ENCODE measurements at places on chromosomes 1 and 21.

DNA sequence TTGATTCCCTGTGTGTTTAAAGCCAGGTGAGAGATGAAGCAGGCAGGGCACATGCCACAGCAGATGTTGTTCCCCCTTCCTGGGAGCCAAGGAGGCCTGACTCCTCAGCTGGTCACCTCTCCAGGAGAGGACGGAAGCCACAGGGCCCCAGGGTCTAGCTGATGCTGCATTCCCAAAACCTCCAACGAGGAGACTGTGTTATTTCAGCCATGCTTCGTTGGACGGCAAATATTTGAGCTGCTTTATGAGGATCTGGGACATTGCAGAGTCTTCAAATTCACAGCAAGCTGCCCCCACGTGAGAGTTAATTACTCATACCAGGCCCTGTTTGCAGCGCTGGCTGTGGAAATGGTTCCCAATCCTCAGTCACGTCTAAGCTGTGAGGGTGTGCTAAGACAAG lies 85.3 kb downstream of the CDC7 start:
- DNase-seq: no peak

DNA sequence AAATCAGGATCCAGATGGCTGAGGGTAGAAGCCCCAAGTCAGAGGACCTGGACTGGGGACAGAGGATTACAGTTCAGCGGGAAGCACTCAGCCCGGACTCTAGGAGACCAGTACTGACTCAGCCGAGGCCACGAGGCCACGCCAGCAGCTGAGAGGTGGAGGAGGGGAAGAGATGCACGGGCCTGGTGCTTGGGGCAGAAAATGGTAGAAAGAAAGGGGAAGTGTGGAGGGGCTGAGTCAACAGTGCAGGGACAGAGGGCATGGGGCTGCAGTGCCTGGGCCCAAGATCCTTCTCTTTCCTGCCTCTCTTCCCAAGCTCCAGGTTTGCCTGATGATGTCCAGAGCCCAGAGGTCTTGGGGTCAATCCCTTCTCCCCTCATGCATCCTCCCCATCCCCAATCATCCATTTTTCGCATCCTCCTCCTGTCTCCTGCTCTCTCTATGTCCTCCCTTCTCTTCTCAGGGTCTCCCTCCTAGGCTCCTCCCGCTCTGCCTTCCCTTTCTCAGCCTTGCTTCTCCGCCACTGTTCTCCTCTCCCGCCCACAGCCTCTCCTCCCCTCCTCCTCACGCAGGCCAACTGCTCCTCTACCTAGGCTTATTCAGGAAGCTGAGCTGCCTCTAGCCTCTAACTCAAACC lies 7.7 kb downstream of the ARHGEF2 start:
- DNase-seq: peak; percentile 96

GRCh38 chr1:85449356-85449755 lies 15.6 kb downstream of the DDAH1 start:
- no peak for DNase-seq

DNA sequence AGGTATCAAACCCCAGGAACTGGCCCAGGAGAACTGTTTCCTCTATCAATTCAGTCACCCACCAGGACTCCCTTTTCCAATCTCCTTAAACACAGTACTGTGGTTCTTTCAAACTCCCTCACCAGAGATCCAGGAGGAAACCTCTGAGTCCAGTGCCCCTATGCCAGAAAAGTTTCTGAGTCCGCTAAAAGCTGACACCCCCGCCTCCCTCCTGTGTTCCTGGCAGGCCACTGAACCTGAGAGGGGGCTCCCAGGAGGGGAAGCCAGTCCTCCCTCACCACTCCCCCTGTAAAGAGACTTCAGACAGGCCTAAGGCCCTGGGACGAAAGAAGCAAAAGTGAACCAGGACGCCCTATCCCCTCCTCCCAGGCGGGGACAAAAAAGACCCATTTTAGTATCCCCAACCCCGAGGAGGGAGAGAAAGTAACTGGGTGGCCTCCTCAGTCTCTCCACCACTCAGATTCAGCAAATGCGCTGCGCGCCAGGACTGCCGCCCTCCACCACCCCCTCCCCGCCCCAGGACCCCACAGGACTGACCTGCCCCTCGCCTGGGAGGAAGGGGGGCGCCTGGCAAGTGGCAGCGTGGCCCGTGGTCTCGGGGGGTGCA lies 624 bp downstream of the SLC41A1 start:
- no peak for DNase-seq

DNA sequence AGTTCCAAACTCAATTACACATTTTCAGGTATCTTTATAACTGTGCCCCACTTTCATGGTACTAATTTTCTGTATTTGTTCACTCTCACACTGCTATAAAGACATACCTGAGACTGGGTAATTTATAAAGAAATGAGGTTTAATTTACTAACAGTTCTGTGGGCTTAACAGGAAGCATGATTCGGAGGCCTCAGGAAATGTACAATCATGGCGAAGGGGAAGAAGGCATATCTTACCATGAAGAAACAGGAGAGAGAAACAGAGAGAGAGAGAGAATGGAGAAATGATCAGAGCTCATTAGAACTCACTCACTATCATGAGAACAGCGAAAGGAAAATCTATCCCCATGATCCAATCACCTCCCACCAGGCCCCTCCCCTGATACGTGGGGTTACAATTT lies 874.1 kb upstream of the B3GALT2 start:
- no peak for DNase-seq

Data from HL-60 (cell line).